Brain microvascular endothelial cell (primary cell): ENCODE measurements at places on chromosomes 5 and 9.

DNA sequence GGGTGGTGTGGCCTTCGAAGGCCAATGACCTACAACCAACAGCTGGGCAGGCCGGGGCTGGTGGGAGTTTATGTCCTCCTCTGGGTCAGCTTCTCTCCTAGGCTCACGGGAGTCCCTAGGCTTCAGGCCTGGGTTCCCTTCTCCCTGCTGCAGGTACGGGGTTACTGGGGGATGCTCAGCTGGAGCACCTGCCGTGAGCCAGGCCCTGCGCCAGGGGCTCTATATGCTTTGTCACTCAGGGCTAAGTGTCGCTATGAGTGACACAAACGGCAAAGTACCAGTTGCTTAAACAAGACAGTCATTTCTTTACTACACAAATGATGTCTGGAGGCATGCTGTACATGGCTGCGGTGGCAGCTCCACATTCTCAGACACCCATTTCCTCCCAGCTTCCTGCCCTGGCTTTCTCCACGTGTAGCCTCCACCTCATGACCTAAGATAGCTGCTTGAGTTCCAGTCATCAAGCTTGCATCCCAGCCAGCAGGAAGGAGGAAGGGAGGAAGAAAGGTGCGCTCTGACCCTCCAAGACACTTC is 22.5 kb upstream of the NINJ1 start:
- no peak for DNase-seq

DNA sequence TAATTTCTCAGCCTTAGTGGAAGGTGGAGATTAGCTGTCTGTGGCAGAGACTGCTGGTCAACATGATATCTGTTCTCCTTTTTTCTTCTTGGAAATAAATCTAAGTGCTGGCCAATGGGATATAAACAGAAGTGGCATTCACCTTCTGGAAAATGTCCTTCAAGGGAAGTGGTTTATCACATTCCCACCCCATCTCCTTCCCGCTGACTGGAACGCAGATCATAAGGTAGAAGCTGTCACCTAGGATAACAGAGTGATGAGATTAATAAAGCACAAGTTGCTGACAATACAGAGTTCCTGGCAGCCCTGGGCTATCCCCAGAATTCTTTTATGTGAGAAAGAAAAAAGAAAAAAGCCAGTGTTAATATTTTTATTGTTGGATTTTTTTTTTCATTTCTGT is 109.7 kb upstream of the OSMR start:
- no peak for DNase-seq

DNA sequence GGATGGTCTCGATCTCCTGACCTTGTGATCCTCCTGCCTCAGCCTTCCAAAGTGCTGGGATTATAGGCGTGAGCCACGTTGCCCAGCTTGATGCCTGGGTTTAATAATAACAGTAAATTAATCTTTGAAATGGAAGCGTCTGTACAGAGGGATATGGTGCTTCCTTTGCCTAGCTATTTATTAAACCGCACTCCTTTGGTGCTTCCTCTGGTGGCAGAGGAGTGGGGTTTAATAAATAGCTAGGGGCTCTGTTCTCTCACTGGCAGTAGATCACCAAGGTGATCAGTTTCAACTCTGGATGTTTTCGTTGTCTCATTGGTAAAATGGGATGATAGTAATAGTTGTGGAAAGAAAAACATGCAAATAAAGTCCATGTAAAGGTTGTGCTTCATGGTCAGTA is 1122.5 kb upstream of the WWC1 start:
- DNase-seq: no peak

GRCh38 chr9:134451700-134452458 is 125.6 kb downstream of the RXRA start:
- DNase-seq: no peak

GRCh38 chr9:98502311-98502975 is 206.3 kb downstream of the GABBR2 start:
- peak; percentile 47 for DNase-seq

GRCh38 chr9:96626912-96627311 is 7.3 kb upstream of the CDC14B start:
- DNase-seq: no peak

DNA sequence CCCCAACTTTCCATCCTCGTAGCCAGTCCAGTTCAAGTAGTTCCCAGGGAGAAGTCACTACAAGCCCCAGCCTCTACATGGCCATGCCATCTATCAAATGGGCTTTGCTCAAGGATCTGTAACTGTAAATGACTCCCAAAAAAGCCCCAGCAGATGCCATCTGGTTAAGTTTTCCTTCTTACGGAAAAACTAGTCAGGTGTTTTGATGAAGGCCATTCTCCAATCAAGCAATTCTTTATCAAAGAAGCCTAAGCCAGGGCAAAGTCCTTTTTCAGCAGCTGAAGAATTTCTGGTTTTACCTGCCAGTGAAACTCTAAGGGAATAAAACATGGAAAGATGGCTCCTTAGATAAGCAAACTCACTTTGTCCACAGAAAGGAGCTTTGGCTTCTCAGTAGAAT is 21.9 kb upstream of the ZNF622 start:
- no peak for DNase-seq

- DNase-seq: no peak
These were observed 3.0 kb downstream of the ARSI start for GRCh38 chr5:150299571-150300327.

GRCh38 chr5:67765697-67766096 is 449.9 kb upstream of the PIK3R1 start:
- DNase-seq: no peak

GRCh38 chr5:180823940-180824629 is 21.5 kb upstream of the MGAT1 start:
- no peak for DNase-seq

- no peak for DNase-seq
These were observed 15.8 kb downstream of the EXOC3 start for GRCh38 chr5:458547-459353.

GRCh38 chr5:29262339-29263123 is 1931.0 kb upstream of the CDH6 start:
- DNase-seq: peak; percentile 0

- DNase-seq: no peak
These were observed 62.1 kb downstream of the DCP2 start for GRCh38 chr5:113038714-113039113.

- no peak for DNase-seq
These were observed 4.5 kb downstream of the CAMSAP1 start for GRCh38 chr9:135902655-135903357.

GRCh38 chr9:36163049-36163785 is 6.0 kb upstream of the CCIN start:
- DNase-seq: peak; percentile 71

DNA sequence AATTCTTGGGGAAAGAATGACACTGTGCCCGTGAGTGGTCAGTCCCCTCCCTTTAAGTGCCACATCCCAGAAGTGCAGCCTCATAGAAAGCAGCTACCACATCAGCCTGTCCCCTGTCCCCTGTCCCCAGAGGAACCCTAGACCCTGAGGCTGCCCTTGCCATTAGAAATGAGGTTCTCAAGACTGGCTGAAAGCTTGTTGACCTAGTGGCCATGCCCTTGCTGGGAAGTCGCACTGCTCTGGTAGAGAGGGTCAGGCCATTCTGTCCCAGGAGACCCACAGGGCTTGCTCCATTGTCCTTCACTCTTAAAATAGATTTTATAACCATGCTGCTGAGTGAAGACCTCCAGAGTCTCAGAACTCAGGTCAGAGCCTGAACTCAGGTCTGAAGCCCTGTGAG is 184.5 kb downstream of the RGS3 start:
- no peak for DNase-seq

DNA sequence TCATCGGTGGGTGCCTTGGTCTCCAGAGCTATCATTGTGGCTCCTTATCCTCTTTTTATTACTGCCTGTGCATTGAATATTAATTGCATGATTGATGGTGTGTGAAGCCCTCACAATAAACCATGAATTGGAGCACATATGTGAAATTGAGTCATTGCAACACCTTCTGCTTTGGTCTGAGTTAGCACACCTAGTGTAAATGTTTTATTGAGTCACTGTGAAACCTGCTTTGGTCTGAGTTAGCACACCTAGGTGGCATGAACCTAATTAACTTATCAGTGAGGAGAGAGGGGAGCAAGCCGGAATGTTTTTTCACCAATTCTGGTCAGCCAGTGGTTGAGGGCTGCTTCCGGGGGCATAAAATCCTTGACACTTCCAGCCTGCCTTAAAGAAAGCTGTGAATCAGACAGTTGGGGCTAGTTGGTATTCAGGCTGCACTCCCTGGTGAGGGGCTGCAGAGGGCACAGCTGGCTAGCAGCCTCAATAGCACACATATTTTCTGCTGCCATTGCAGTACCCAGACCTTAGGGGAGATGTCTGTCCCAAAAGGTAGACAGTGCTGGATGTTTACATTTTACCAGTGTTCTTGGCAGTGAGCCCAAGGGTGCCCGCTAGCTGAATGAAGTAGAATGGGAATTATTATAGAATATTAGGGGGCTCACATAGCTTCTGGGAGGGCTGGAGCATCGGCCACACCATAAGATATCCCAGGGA is 76.5 kb upstream of the GOLM1 start:
- no peak for DNase-seq

GRCh38 chr5:72166070-72166979 is 59.0 kb downstream of the MAP1B start:
- DNase-seq: no peak

GRCh38 chr5:8650186-8650585 is 781.2 kb downstream of the MTRR start:
- DNase-seq: peak; percentile 59

- DNase-seq: no peak
These were observed 42.5 kb downstream of the STXBP1 start for GRCh38 chr9:127654619-127655018.

- no peak for DNase-seq
These were observed 12.9 kb upstream of the ERBIN start for GRCh38 chr5:65913519-65913918.

- DNase-seq: no peak
These were observed 11.6 kb upstream of the RNU6ATAC start for GRCh38 chr9:134175808-134176598.

GRCh38 chr9:129283291-129283691 is 105.2 kb upstream of the IER5L start:
- no peak for DNase-seq

DNA sequence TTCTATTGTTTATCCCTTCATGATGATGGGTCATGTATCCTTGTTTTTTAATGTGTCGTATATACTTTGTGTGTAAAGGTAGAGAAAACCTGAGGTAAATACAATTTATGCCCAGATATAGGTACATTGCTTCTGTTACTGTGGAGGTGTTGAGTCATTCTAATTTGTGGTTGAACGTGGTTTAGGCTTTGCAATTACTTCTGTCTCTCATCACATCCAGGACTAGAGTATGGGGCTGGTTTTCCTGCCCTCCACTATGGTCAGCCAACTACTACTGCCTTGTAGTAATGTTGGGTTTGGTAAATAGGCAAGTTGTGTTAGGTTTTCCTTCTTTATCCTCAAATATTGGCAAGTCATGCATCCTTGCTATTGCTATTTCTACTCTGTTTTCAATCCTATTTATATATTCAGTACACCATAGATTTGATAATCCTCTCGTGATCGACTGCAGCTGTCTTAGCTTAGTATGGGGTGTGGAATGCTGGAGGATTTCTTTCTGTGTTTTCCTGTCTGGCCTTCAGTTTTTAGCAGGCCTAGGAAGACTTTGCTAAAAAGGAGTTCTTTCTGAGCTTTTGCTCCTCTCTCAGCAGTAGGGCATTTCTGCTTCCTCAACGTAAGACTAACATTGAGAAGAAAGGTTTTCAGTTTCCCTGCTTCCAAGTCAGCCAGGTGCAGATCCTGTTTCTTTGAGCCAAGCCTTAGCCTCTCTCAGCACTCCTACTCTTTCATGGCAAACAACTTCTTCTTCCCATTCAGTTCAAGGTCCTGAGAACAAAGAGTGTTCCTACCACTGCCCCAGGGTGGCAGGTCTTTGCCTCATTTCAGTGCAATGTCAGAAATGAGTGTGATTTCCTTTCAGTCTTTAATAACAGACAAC is 844.4 kb upstream of the CDH18 start:
- DNase-seq: no peak

DNA sequence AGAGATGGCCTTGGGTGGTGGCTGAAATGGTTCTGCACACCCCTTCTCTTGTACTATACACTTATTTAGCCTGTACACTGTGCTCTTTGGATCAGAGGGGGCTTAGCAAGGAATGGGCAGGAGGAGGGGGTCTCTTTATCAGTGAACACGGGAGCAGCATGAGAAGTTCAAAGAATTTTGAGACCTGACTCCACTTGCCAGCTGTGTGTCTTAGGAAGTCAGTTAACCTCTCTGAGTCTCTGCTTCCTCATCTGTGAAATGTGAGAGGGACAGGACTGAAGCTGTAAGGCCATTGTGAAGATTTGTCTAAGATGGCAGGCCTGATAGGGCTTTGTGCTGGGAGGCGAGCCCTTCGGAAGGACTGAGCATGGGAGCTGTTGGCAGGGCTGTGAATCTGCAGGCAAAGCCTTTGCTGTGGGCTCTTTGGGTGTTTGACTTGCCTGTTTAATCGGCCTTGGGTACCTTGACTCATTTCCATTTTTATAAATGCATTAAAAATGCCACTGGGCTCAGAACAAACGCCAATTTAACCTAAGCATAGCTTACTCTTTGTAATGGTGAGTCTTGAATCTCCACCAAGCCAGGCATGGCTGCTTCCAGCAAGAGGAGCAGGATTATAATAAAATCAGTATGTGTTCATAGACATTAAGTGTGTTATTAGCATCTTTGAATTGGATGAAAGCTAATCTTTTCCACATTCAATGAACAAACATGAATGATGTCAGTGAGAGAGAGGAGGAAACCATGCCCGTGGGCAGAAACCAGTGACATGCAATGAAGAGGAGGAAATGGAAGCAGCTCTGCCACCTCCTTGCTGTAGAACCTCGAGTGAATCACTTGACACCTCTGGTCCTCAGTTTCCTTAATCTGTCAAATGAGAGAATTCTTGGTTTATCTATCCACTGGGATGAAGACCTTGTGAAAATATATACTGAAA is 89.4 kb downstream of the MACROH2A1 start:
- no peak for DNase-seq

DNA sequence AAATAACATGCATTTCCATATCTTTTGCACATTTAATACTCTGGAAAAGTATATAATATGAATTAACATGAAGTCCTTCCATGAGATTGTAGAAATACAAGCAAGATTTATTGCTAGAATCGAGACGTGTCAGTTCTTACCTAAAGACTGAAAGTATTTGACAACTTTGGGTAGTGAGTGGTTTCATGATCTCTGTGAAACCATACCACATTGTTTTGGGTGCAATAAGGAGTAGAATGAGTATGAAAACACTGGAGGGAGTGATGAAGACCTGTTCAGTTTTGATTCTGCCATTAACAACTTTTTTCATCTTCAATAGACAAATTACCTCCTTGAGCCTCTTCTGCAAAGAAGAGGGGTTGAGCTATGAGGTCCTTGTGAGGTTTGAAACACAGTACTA is 133.7 kb downstream of the NUDT12 start:
- DNase-seq: no peak

DNA sequence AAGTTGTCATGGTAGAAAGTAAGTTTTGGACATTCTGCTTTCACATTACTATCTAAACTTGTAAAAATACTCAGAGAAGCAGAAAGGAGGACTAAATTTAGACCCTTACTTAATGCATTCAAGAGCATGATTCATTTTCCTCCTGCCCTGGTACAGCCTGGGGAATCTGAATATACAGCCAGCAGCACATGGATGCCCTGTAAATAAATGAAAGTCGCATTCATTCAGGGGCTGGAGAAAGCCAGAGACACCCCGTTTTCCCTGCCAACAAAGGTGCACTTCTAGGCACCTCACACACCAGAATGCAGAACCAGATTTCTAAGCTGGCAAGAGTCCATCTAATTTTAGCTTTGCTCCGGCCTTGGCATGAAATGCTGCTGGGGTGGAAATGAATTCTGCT is 172.7 kb upstream of the KLF9 start:
- DNase-seq: peak; percentile 75

GRCh38 chr9:38083858-38084555 is 15.0 kb upstream of the SHB start:
- DNase-seq: no peak
